Type B pancreatic cell (in vitro differentiated cells): ENCODE measurements at places on chromosomes 4 and X. TPM values are rescaled to one million over a fixed set of nuclear protein-coding genes. Genes with fewer than 3 reads are reported as not detected.

The XAGE1B gene
- total RNA-seq, result not detected in 2 replicates

The IGBP1 gene
- 60.3 and 60.4 TPM in 2 replicates for total RNA-seq

The ARL9 gene
- 0.74 and 1.1 TPM in 2 replicates for total RNA-seq

The PCSK1N gene
- total RNA-seq, result 109 and 246 TPM in 2 replicates

The CENPC gene
- 12.3 and 24.3 TPM in 2 replicates for total RNA-seq

The STPG2 gene
- 0.29 and 0.52 TPM in 2 replicates for total RNA-seq

The GABRB1 gene
- 1.1 and 1.9 TPM in 2 replicates for total RNA-seq

The NLRP2B gene
- total RNA-seq, result not detected in 2 replicates

The ZMYM3 gene
- total RNA-seq, result 34.9 and 67.8 TPM in 2 replicates

The CXCL8 gene
- total RNA-seq, result 2.7 and 3.3 TPM in 2 replicates

DNA sequence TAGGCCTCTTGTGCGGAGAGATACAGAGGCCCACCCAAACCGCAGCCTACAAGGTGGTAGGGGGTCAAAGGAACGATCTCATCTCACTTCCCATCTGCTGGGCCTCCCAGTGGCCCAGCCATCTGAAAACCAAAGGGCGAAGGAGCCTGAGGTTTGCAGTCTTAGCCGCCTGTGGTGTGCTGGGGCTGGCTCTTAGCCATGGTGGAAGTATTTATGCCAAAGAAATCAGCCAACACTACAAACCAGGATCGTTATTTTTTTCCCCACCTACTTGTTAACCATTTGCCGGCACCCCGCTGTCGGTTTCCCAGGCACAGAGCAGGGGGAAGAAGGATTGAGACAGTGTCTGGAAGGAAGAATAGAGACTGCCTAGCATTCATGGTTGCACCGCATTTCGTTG is 30.9 kb upstream of the CDKL5 start:
- H3K4me3 ChIP-seq, result no peak overlapping the region
- H3K27ac ChIP-seq, result no peak overlapping the region
- no peaks in the 10 kb centered on the region for H3K4me1 ChIP-seq
- H3K36me3 ChIP-seq, result no peaks in the 10 kb centered on the region

- no peaks in the 10 kb centered on the region for H3K36me3 ChIP-seq
- no peak overlapping the region for H3K4me3 ChIP-seq
- no peaks in the 10 kb centered on the region for H3K4me1 ChIP-seq
- no peak overlapping the region for H3K27ac ChIP-seq
- no peaks in the 10 kb centered on the region for H3K27me3 ChIP-seq
- no peak for DNase-seq
Observed at GRCh38 chrX:80602036-80602860, 182.0 kb downstream of the TENT5D start.

- H3K4me1 ChIP-seq, result no peaks in the 10 kb centered on the region
- no peak for DNase-seq
- H3K36me3 ChIP-seq, result no peaks in the 10 kb centered on the region
- no peak overlapping the region for H3K4me3 ChIP-seq
Observed at GRCh38 chrX:24946369-24946768, 69.4 kb downstream of the ARX start.

- peaks cover 28% of the 10 kb centered on the region for H3K4me1 ChIP-seq
- H3K27me3 ChIP-seq, result no peaks in the 10 kb centered on the region
- H3K4me3 ChIP-seq, result peak within 1 kb of the TSS; percentile 98
- peak; percentile 93 for DNase-seq
- H3K36me3 ChIP-seq, result peaks cover 30% of the 10 kb centered on the region
- H3K27ac ChIP-seq, result peak within 1 kb of the TSS; percentile 99
Observed at GRCh38 chr4:183444214-183445096, at the start of gene CDKN2AIP. Gene CDKN2AIP, plus strand, starts transcription at chr4:183444636. Its CDS starts 162 bp downstream, at chr4:183444798.

DNA sequence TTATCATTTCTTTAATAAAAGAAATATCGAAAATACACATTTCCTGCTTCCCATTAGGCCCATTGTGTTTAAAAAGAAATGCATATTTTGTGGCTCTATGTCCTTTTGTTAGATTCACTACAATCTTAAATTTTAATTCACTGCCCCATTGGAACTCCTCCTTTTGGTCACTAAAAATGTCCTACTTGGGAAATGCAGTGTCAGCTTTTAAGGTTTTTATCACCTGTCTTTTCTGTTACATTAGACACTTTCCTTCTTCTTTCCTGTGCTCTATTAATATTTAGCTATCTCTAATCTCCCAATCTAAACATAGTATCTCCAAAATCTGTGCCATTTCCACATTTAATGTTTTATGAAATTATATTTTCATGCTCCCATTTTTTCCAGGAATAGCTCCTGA is 164.9 kb upstream of the SPOCK3 start:
- H3K4me1 ChIP-seq, result no peaks in the 10 kb centered on the region
- no peak overlapping the region for H3K4me3 ChIP-seq
- H3K27ac ChIP-seq, result no peak overlapping the region
- no peak for DNase-seq
- no peaks in the 10 kb centered on the region for H3K36me3 ChIP-seq

DNA sequence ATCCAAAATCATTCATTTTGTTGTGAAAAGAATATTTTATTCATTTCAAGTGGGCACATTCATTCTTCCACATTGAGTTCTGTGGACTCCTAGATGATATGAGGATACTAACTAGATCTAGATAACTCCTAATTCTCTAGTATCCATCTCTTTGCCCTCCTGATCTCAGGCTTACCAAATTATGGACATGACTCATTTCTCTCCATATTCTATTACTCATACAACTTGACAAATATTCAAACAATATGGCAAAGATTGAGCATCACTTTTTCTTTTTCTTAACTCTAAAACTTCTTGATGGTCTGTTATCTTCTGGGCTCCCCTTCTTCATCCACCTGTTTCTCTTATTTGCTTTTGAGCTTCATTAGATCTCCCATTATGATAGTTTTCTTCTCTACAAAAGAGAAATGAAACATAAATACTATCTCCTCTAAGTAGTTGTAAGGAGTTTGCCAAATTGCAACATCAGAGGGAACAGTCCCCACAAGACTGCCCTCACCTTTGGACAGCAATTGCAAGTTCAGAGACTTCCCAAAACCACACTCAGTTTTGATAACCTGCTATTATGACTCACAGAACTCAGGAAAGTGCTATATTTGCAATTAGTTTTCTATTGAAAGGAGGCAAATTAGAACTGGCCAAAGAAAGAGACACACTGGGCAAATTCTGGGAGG is 422.9 kb downstream of the SPRY1 start:
- H3K36me3 ChIP-seq, result no peaks in the 10 kb centered on the region
- no peaks in the 10 kb centered on the region for H3K27me3 ChIP-seq
- no peak overlapping the region for H3K4me3 ChIP-seq
- DNase-seq, result no peak

GRCh38 chrX:40108959-40109287 is 11.2 kb upstream of the BCOR start:
- H3K36me3 ChIP-seq, result no peaks in the 10 kb centered on the region
- no peak overlapping the region for H3K4me3 ChIP-seq
- H3K27ac ChIP-seq, result no peak overlapping the region
- H3K4me1 ChIP-seq, result peaks cover 8% of the 10 kb centered on the region

GRCh38 chr4:177308125-177308524 is 1.5 kb upstream of the NEIL3 start:
- DNase-seq, result no peak
- no peaks in the 10 kb centered on the region for H3K27me3 ChIP-seq
- H3K36me3 ChIP-seq, result no peaks in the 10 kb centered on the region

DNA sequence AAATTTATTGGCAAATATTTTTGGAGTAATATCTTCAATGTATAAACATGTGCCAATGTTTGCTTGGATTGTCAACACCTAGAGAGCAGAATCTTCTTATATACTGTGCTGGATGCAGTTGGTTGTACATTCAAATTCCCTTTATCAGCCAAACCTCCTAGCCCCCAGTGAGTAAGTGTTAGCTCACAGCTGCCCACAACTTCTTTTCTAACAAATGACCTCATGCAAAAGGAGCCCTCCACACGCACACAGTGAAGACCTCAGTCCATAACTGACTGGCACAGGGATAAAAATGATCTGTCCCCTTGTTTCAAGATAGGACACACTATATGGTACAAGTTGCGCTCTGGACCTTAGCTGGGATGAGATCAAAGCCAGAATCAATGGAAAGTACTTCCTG is 458.0 kb upstream of the NWD2 start:
- peaks cover 4% of the 10 kb centered on the region for H3K4me1 ChIP-seq
- no peak for DNase-seq
- H3K4me3 ChIP-seq, result no peak overlapping the region
- no peak overlapping the region for H3K27ac ChIP-seq
- no peaks in the 10 kb centered on the region for H3K27me3 ChIP-seq

DNA sequence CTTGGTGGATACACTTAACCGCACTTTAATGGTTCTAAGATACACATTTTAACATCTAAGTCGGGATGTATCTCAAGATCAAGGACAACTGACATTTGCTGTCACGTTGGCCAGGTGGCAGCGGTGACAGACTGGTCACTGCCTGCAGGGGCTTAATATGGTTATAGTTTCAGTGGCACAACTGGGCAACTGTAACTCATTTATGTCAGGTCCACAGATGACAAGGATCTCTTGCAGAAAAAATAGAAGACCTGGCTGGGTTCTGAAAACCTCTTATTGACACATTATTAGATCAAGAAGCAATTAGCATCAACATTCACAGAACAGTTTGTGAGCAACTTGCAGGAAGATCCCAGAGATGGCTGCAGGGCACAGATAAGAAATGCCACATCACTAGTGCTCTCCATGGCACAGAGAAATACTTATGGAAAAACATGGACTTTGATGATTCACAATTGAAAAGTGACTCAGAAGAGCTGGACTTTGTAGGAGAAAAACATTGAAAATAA is 99.6 kb upstream of the SORBS2 start:
- no peak for DNase-seq
- no peak overlapping the region for H3K4me3 ChIP-seq
- H3K27me3 ChIP-seq, result peaks cover 15% of the 10 kb centered on the region

GRCh38 chr4:153520801-153521329 is 54.7 kb downstream of the TMEM131L start:
- no peak for DNase-seq
- H3K27me3 ChIP-seq, result no peaks in the 10 kb centered on the region
- H3K27ac ChIP-seq, result peak overlapping the region; percentile 2
- H3K4me1 ChIP-seq, result peaks cover 50% of the 10 kb centered on the region
- no peak overlapping the region for H3K4me3 ChIP-seq
- H3K36me3 ChIP-seq, result peaks cover 4% of the 10 kb centered on the region

DNA sequence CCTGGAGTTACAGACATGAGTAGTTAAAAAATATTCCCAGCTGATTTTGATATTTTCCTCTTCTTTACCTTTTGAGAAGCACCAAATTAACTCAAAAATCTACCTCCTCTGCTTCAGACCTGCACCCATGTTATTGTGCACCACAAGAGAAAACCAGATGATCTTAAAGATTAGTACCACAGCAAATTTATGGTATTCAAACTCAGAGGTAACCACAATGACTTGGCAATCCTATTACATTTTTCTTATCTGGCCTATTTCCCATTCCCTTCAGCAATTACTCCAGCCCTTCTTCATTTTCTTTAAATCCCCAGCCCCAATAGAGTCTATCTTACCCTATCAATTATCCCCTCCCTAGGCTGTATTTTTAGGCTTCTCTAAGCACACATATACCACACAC is 535.1 kb downstream of the FAT4 start:
- no peak overlapping the region for H3K27ac ChIP-seq
- H3K27me3 ChIP-seq, result no peaks in the 10 kb centered on the region
- no peaks in the 10 kb centered on the region for H3K36me3 ChIP-seq
- DNase-seq, result no peak
- no peaks in the 10 kb centered on the region for H3K4me1 ChIP-seq

GRCh38 chrX:134024686-134025377 is 39.4 kb upstream of the GPC3 start:
- peaks cover 3% of the 10 kb centered on the region for H3K27me3 ChIP-seq
- no peak overlapping the region for H3K27ac ChIP-seq
- DNase-seq, result no peak
- no peak overlapping the region for H3K4me3 ChIP-seq

GRCh38 chrX:119158226-119158625 is 30.6 kb upstream of the KIAA1210 start:
- no peak overlapping the region for H3K27ac ChIP-seq
- H3K36me3 ChIP-seq, result no peaks in the 10 kb centered on the region
- no peak for DNase-seq
- H3K4me3 ChIP-seq, result no peak overlapping the region
- H3K27me3 ChIP-seq, result no peaks in the 10 kb centered on the region
- H3K4me1 ChIP-seq, result no peaks in the 10 kb centered on the region

- no peak overlapping the region for H3K27ac ChIP-seq
- H3K4me1 ChIP-seq, result peaks cover 8% of the 10 kb centered on the region
- H3K4me3 ChIP-seq, result no peak overlapping the region
- no peak for DNase-seq
Observed at GRCh38 chr4:10808591-10808990, 124.0 kb upstream of the CLNK start.

GRCh38 chr4:17310269-17310652 is 201.6 kb downstream of the QDPR start:
- H3K36me3 ChIP-seq, result no peaks in the 10 kb centered on the region
- H3K27me3 ChIP-seq, result no peaks in the 10 kb centered on the region
- H3K27ac ChIP-seq, result no peak overlapping the region
- H3K4me1 ChIP-seq, result no peaks in the 10 kb centered on the region

DNA sequence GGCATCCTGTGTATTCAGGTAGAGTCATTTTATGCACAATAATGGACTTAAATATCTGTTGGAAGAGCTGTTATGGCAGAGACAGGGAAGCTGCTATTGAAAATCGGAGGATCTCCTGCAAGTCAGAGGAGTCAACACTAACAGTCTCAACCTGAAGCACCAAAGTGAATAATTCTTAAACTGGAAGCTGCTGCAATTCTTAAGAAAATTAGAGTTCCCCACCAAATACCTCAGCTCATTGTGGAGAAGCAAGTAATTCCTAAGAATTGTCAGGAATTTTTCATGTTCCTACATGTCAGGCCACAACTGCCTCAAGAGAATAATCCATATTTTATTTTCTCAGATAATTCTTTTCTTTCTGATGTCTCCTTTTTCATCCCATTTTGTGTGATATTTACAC is 892.6 kb upstream of the LCORL start:
- no peak overlapping the region for H3K27ac ChIP-seq
- DNase-seq, result no peak
- no peak overlapping the region for H3K4me3 ChIP-seq
- no peaks in the 10 kb centered on the region for H3K4me1 ChIP-seq

- no peak for DNase-seq
- no peaks in the 10 kb centered on the region for H3K36me3 ChIP-seq
- no peaks in the 10 kb centered on the region for H3K27me3 ChIP-seq
- H3K27ac ChIP-seq, result no peak overlapping the region
- no peaks in the 10 kb centered on the region for H3K4me1 ChIP-seq
Observed at GRCh38 chr4:165982934-165983333, 109.9 kb downstream of the TLL1 start.

DNA sequence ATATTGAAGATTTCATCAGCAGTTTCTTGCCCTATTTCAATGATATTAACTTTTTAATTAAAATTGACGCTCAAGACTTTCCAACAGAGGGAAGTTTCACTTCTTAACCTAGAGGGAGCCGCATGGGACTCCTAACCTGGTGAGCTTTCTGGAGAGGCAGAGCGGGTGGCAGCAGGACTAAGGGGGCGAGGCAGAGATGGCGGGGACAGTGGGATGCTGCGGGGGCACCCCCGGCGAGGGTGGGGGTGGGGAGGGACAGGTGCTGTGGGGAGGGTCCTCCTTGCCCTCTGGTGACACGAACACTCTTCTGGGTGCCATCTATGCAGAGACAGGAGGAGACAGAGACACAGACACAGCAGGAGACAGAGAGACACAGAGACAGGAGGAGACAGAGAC is 104.4 kb downstream of the ADRA2C start:
- H3K27me3 ChIP-seq, result peaks cover 79% of the 10 kb centered on the region
- no peak for DNase-seq
- peak overlapping the region; percentile 57 for H3K4me3 ChIP-seq
- no peaks in the 10 kb centered on the region for H3K36me3 ChIP-seq
- peaks cover 7% of the 10 kb centered on the region for H3K4me1 ChIP-seq
- H3K27ac ChIP-seq, result no peak overlapping the region

- H3K4me3 ChIP-seq, result no peak overlapping the region
- H3K4me1 ChIP-seq, result no peaks in the 10 kb centered on the region
- no peaks in the 10 kb centered on the region for H3K27me3 ChIP-seq
- no peak overlapping the region for H3K27ac ChIP-seq
- H3K36me3 ChIP-seq, result no peaks in the 10 kb centered on the region
- DNase-seq, result no peak
Observed at GRCh38 chr4:184613405-184613804, 35.8 kb downstream of the CASP3 start.
